CD4-positive, alpha-beta T cell treated with Interferon alpha-2 for 1 hour (primary cell): ENCODE measurements at places on chromosomes 4 and X.
A peak's percentile ranks its signal among the peaks of the same experiment; 100 is the strongest.

- no peak for DNase-seq
Observed at GRCh38 chrX:519741-520140, 110.8 kb upstream of the SHOX start.

GRCh38 chr4:3388471-3389232 is 53.1 kb upstream of the HGFAC start:
- DNase-seq = no peak

DNA sequence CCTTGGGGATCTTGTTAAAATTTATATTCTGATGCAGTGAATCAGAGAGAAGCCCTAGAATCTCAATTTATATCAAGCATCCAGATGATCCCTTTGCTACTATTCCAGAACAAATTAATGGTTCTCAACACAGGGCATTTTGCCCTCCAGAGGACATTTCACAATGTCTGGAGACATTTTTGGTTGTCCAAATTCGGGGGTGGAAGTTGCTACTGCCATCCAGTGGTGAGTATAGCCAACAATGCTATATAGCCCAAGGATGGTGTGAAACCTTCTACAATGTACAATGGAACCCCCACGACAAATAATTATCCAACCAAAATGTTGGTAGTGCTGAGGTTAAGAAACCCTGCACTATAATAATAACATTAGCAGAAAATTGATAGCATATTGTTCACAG is 2440.0 kb downstream of the PCDH7 start:
- DNase-seq = no peak

GRCh38 chr4:35166466-35166865 is 1077.8 kb downstream of the ARAP2 start:
- no peak for DNase-seq

GRCh38 chr4:145933134-145933533 is 5.5 kb downstream of the ZNF827 start:
- DNase-seq = no peak

DNA sequence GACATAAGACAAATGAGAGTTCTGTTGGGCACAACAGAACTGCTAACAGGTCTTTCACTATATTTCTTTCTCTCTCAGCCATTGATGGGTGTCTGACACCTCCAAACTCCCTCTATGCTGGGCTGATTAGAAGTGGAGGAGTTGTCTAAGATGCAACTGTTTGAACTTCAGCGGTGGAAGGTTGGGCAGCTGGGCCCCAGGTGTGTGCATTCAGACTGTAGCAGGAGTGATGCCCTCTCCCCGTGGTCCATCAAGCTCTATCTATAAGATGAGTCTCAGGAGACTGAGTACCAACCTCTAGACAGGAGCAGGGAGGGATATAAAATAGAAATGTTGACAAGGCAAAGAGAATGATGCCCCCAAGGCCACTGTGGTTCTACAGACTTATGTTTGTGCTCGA is 28.2 kb upstream of the CHRNA9 start:
- no peak for DNase-seq

DNA sequence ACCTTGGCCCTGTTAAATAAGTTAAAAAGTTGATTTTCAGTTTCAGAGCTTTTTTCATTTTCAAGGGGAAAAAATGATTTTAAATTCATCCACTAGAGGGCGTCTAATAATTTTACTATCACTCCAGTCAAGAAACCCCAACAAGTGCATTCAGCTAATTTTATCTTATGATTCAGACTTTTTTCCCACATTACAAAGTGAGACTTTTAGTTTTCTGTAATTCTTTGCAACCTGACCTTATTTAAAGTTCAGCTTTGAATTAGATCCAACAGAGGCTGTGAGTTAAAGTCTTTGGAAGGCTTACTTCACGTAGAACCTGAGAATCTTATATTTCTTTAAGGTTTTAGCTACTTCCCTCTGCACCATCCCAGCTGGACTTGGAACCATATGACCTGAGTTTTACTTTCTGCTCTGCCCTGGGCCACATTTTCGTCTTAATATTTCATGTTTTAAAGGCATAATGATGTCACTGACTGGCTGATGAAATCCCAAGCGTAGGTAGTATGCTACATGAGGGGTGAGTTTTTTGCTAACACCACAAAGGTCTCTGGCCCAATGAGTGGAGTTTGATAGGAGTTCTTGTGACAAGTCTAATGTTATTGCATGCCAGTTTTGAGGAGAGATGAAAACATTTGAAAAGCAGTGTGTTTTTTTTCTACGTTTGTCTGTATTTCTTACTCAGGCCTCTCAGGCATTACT is 7.2 kb downstream of the GNRHR start:
- peak; percentile 55 for DNase-seq

DNA sequence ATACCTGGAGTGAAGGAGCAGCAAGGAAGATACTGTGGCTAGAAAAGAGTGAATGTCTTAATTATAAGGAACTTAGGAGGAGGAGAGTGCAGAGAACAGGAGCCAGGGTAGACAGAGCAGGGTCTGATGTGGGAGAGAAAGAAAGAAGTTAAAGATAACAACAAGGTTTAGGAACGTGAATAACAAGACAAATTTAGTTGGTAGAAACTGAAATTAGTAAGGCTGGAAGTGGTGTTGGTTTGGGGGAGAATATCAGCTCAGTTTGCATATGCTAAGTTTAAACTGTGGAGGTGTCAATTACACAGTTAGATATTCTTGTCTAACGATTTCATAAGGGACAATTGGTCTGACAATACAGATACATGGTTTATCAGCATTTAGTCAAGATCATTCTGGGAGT is 1123.7 kb upstream of the PABPC4L start:
- DNase-seq = no peak

DNA sequence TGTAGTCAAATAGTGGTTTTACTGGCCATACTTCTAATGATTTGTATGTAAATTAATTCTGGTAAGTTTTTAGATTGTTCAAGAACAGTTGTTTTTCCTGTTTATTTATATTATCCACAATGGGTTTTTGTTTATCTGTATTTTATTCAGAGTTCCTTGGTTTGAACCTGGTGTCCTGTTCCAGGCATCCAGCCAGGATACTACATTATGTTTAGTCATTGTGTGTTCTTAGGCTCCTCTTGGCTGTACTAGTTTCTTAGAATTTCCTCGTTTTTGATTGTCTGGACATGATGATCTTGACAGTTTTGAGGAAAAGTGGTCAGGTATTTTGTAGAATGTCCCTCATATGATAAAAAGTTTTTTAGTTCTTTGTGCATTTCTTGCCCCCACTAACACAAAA is 7.8 kb downstream of the TIGD2 start:
- no peak for DNase-seq

DNA sequence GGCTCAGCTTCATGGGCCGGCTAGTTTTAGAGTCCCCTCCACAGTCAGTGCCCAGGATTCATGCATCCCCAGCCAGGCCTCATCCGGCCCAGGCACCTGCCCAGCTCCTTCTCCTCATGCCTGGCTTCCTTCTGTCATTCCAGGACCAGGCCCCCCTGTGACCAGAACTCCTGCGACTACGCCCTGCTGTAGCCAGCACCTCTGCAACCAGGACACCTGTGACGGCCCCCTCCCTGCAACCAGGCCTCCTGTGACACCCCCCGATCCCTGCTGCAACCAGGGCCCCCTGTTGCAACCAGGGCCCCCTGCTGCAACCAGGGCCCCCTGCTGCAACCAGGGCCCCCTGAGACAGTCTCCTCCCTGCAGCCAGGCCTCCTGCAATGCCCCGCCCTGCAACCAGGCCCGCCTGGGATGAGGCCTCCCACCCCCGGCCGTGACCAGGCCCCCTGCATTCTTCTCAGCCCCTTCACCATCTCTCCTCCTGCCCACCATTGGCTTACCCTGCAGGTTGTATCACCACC is 46.8 kb downstream of the HTRA3 start:
- DNase-seq = no peak

DNA sequence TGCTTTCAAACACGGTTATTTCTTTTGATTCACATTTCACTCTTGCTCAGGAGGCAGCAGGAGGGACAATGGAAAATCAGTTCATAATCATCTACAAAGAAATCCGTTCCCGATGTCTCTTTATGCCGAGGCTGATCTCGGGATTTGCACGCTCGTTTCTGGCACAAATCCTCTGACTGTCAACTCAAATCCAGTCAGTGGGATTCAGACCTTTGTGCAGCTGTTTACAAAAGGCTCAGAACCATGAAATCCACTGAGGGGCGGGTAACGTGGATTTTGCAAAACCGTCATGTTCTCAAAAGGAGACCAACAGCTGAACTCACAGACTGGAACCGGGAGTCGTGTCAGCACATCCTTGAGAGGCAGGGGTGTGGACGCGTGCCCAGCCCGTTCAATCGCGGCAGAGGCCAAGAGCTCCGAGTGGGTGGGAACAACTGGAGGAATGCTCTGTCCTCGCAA is 46.4 kb downstream of the ACOX3 start:
- no peak for DNase-seq

DNA sequence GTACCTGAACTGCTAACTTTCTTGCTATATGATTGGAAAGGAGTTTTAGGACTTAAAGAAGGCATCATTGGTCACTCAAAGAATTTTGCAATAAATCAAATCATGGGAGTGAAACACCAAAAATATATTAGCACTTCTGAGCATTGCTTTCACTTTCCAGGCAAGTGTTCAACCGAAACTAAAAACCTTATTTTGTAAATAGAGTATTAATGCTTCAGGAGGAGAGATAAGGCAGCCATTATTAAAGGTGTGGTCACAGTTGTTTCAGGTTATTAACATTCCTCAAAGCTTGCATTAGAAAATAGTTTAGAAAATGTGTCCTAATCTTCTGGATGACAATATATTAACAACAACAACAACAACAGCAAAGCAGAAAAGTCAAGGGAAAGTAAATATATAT is 92.3 kb upstream of the TLL1 start:
- no peak for DNase-seq

- peak; percentile 61 for DNase-seq
Observed at GRCh38 chr4:142282870-142283431, 563.1 kb downstream of the INPP4B start.

DNA sequence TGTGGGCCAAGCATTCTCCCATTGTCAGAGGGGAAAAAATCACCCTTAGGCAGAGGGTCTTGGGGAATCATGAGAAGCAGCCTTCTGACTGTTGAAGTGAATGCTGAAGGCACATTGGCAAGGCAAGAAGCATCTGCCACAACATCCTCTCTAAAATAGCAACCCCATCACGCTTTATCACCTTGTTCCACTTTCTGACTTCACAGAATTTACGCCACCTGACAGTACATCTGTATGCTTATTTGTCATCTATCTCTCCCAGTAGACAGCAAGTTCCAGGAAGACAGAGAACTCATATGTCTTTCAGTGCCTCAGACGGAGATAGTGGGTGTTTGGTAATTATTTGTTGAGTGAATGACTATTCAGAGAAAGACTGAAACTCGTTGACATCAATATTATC is 68.4 kb upstream of the SCML1 start:
- DNase-seq = no peak

DNA sequence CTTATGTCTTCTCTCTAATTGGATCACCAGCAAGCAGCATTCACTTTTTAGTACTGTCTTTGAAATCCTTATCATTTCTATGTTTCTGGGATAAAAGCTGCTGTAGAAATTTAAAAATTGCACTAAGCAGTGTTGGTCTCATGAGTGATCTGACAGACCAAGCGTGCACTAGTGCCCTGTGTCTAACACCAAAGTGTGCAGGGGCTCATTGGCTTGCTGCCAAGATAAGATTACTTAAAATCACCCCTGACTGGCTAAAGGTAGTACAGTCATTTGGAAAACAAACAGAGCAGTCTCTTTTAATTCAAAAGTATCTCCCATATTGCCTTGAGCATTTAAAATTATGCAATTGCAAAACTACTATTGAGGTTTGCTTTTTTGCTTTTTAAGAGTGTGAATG is 304.6 kb downstream of the ARAP2 start:
- no peak for DNase-seq

- DNase-seq = no peak
Observed at GRCh38 chrX:50762578-50762977, 51.4 kb downstream of the SHROOM4 start.

DNA sequence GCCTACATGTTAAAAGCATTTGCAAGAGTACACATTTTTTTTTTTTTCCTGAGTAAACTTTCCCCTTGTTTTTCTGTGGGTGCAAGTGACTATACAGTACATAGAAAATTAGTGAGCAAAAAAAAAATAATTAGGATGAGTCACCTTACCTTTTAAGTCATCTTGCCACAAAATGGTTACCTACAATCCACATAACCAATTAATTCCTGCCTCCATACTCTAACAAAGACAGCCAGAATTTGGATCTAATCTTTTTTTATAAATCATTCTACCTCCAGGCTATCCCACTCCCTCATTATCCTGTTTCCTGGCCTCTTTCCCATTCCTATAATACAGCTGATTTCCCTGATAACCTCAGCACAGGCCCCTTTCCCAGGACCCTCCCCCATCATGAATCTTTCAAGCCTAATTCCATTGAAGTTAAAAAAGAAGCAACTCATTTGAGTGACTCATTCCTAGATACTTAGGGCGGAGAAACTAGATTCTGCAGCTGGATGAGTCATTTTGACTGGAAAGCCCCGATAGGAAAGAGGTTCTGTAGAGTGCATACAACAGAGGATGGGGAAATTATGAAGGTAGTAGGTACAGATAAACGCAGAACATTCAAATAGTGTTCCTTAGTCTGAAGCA is 128.2 kb downstream of the C4orf51 start:
- DNase-seq = peak; percentile 14

- DNase-seq = no peak
Observed at GRCh38 chrX:78330540-78330939, 3.1 kb upstream of the CYSLTR1 start.

DNA sequence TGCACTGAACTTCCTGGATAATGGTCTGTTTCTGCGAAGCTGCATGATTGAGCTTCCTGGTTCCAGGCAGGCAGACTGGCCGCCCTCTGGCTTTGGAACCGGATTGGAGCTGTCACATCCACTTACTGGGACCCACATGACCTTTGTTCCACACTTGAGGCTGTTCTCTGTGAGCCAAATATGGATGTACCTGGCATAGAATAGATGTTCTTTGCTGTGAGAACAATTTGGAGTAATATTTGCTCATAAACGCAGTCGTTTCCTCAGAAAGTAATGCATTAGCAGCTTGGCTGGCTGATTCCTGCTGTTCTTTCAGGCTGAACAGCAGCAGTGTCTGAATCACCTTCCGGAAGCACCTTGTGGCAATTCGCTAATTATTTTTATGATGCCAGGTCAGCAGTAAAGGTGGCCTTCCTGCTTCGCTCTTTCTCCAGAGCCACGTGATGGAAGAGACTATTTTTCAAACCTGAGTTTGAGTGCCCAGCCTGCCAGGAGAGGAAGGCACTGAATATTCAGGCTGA is 78.1 kb upstream of the BOD1L1 start:
- no peak for DNase-seq

- DNase-seq = no peak
Observed at GRCh38 chr4:11628093-11628725, 199.5 kb upstream of the HS3ST1 start.

GRCh38 chr4:140237616-140238350 is 83.8 kb upstream of the MAML3 start:
- no peak for DNase-seq

GRCh38 chrX:56782352-56782751 is 53.3 kb downstream of the NBDY start:
- DNase-seq = no peak

DNA sequence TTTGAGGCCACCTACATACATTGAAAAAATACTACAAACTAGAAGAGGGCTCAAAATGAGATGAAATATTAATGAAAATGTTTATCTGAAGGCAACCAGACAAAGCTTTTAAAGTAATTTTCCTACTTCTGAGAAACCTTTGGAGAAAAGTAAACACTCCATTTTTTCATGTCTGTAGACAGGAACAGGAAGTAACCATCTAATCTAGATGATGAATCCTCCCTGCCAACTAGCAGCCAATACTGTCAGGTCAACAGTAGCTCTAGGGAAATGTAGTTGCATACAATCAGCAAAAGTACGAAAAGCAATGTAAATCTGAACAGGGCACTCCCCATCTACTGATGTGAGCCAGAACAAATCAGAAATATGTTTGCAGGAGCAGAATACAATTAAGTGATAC is 49.0 kb downstream of the AMMECR1 start:
- DNase-seq = no peak

- DNase-seq = peak; percentile 9
Observed at GRCh38 chrX:111123606-111124179, 27.7 kb downstream of the PAK3 start.
